ENCODE measurements at places on chromosomes 4 and X. TPM values are rescaled to one million over a fixed set of nuclear protein-coding genes. Genes with fewer than 3 reads are reported as not detected.

SPIN2A gene
- total RNA-seq: 0.39 TPM

SULT1E1 gene
- 4.3 TPM for total RNA-seq

WDFY3 gene
- 64.5 TPM for total RNA-seq

- H3K4me1 ChIP-seq: peaks cover 54% of the 10 kb centered on the region
- no peaks in the 10 kb centered on the region for H3K27me3 ChIP-seq
- DNase-seq: peak; percentile 86
- peaks cover 41% of the 10 kb centered on the region for H3K36me3 ChIP-seq
- H3K4me3 ChIP-seq: peak overlapping the region; percentile 88
- peak overlapping the region; percentile 82 for H3K27ac ChIP-seq
These were observed 5.6 kb downstream of the FLNA start for GRCh38 chrX:154368630-154369448.

DNA sequence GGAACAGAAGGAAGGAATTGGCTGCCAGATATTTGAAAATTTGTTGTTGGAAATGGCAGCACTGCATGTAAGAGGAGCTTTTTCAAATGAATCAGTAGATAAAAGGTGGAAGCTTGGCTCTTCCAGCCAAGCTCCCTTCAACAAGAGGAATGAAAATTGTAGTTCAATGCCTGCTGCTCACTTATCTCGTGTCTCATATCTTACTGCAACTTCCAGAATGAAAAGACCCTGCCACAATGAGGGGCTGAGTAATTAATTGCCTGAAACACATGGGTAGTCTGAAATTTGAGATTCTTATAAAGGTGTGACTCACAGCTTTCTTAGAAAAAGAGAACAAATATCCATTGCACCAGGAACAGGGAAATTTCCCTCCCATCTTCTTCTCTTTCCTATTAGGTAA is 53.0 kb downstream of the HAND2 start:
- no peak overlapping the region for H3K4me3 ChIP-seq
- DNase-seq: no peak
- H3K27me3 ChIP-seq: no peaks in the 10 kb centered on the region
- H3K36me3 ChIP-seq: no peaks in the 10 kb centered on the region
- no peaks in the 10 kb centered on the region for H3K4me1 ChIP-seq

ATP8A1 gene
- 39.5 TPM for total RNA-seq

GRCh38 chr4:32929796-32930699 is 2209.9 kb downstream of the PCDH7 start:
- no peaks in the 10 kb centered on the region for H3K36me3 ChIP-seq
- no peaks in the 10 kb centered on the region for H3K27me3 ChIP-seq
- no peak overlapping the region for H3K27ac ChIP-seq
- no peaks in the 10 kb centered on the region for H3K4me1 ChIP-seq
- H3K4me3 ChIP-seq: no peak overlapping the region
- DNase-seq: no peak
